CD4-positive, CD25-positive, alpha-beta regulatory T cell (primary cell): ENCODE measurements at places on chromosomes 4 and X. TPM values are rescaled to one million over a fixed set of nuclear protein-coding genes. Genes with fewer than 3 reads are reported as not detected.

DNA sequence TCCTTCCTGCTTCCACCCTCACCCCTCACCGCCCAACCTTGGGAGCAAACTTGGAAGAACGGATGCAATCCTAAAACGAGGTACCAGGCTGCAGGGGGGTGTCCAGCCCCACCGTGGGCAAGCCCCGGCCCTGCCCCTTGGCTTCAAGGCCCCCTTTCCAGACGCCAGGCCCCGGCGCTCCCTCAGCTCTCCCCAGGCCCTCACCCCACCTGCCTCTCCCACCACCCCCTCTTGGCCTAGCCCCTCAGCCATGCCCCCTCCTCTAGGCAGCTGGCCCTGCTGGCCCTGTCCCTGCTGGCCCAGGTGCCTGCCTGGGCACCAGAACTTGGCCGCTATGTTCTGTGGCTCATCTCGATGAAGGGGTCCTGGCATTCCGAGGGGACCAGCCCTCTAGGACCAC lies 33.8 kb downstream of the LRPAP1 start:
- DNase-seq, result no peak

GRCh38 chrX:25048178-25048577 lies 32.4 kb upstream of the ARX start:
- DNase-seq, result no peak

The CT55 gene
- not detected for polyA plus RNA-seq

- DNase-seq, result no peak
Observed at GRCh38 chrX:125308653-125309052, 11.0 kb upstream of the TEX13C start.

GRCh38 chr4:16909281-16909680 lies 10.8 kb upstream of the LDB2 start:
- no peak for DNase-seq

The ARX gene
- polyA plus RNA-seq, result not detected

DNA sequence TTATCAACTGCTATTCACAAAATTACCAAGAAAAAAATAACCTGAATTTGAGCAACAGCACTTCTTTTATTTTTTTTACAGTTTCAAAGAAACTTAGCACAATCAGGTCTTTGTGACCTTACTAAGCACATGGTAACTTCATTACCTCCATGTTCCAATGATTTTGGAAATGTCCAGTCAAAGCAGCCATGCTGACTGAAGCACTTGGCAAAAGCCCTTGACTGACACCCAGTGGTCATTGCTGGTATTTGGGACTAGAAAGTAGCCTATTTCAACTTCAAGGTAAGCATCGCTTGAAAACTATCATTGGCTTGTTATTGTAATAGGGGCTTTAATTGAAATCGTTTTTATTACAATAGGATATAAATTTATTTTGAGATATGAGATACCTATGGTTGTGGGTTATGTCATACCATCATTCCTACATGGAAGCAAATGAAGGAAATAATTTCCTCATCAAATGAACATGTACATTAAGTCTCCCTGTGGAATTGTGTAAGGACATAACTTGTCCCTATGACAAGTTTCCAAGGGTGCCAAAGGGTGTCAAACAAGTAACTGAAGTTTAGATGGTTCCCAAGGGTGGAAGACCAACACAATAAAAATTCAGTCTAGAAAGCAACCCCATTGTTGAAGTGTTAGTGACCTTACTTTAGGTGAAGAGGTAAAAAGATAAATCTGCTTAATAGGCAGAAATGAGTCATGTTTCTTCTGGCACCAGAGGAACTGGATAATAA lies 15.2 kb upstream of the ANXA10 start:
- peak; percentile 1 for DNase-seq

DNA sequence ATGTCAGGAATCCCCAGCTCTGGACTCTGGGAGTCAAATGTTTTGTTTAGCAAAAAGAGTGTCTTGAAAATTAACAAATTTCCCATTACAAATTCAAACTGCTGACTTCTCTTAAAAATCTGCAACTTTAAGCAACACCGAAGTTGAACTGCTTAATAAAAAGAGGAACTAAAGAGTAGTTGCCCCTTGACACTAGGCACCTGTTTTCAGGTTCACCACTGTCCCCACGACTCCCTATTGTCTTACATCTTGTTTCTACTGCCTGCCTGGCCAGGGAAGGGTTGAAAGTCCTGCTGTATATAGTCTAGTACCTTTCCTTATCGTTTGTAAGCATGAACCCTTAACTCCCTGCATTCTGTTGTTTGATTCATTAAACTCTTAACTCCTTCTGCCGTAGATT lies 173.9 kb downstream of the SCFD2 start:
- no peak for DNase-seq

GRCh38 chr4:8207314-8207713 lies 8.2 kb downstream of the SH3TC1 start:
- DNase-seq, result no peak

DNA sequence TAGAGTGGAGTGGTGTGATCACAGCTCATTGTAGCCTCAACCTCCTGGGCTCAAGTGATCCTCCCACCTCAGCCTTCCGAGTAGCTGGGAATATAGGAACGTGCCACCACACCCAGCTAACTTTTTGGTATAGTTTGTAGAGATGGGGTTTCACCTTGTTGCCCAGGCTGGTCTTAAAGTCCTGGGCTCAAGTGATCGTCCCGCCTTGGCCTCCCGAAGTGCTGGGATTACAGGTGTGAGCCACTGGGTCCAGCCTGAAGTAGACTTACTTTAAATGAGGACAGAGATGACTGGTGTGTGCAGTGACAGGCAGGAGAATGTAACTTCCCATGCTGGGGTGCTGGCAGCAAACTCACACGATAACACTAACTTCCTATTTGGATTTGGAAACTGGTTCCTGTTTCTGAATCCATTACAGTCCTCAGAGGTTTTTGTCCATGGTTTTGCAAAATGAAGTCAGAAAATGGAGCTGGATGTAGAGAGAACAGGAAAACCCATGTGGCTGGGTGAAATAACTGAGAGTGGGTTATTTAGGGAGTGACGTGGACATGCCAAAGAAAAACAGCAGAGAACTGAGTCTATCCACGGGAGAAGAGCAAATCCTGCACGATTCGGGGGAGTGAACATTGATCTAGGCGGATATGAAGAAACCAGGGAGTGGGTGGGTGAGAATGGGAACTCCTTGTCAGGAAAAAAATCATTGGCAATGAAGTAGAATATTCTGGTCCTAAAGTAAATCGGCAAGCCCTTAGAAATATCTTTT lies 95.6 kb downstream of the GATB start:
- no peak for DNase-seq

- no peak for DNase-seq
Observed at GRCh38 chr4:26583538-26583864, 383 bp upstream of the TBC1D19 start.

The CT83 gene
- not detected for polyA plus RNA-seq

The EVC2 gene
- 1.6 TPM for polyA plus RNA-seq

GRCh38 chrX:118751950-118752783 lies 24.8 kb downstream of the IL13RA1 start:
- no peak for DNase-seq

DNA sequence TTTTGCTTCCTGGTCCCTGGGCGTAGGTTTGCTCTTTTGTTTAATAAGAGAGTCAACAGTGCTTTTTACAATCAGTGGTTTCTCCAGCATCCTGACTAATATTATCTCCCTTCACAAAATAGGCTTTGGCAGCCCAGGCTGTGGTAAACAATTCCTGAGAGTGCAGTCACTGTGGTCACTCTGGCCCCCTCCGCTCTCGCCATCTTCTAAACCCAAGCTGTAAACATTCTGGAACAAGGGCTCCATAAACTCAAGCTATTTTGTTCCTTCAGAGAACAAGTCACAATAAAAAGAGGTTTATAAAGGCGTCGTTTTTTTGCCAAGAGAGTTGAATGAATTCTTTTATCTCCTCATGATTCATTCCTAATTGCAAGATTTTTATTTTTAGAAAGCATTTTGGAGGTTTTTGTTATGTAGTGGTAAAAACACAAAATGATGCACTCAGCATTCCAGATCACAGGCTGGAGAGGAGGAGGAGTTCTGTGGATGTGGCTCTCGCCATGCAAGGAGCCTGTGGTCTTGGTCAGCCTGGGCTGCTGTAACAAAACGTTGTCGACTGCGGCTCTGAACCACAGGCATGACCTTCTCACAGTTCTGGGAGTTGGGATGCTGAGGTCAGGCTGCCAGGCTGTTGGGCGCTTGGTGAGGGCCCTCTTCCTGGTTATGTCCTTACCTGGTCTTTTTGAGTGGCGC lies 486.4 kb upstream of the FAT1 start:
- DNase-seq, result no peak

GRCh38 chrX:14934423-14934822 lies 61.2 kb downstream of the MOSPD2 start:
- no peak for DNase-seq

The TREX2 gene
- 0.47 TPM for polyA plus RNA-seq

- no peak for DNase-seq
Observed at GRCh38 chrX:1300449-1300848, 31.8 kb downstream of the CSF2RA start.

The PCDH10 gene
- not detected for polyA plus RNA-seq

GRCh38 chr4:173281406-173282255 lies 52.5 kb downstream of the HMGB2 start:
- no peak for DNase-seq

DNA sequence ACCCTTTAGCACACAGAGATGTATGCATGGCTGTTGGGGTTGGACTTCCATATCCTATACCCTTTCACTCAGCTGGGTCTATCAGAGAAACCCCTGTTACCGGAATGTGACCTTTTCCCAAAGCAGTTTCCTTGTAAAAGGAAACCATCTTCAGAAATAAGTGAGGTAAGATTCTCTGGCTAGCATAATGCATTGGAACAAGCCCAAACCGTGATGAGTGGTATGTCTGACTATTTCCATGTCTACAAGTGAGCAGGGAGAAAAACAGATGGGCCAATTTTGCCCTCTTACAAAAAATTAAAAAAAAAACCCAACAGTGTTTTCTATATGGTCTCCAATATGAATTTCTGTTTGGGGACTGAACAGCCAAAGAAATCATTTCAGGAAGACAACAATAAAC lies 283.9 kb downstream of the SMARCA1 start:
- DNase-seq, result no peak

- DNase-seq, result no peak
Observed at GRCh38 chr4:147109800-147110199, 164.1 kb upstream of the TTC29 start.

- DNase-seq, result no peak
Observed at GRCh38 chrX:13826770-13827169, 9.9 kb upstream of the GPM6B start.

The NSG1 gene
- 4.6 TPM for polyA plus RNA-seq

GRCh38 chr4:152115794-152116193 lies 355.0 kb upstream of the GATB start:
- DNase-seq, result peak; percentile 64

DNA sequence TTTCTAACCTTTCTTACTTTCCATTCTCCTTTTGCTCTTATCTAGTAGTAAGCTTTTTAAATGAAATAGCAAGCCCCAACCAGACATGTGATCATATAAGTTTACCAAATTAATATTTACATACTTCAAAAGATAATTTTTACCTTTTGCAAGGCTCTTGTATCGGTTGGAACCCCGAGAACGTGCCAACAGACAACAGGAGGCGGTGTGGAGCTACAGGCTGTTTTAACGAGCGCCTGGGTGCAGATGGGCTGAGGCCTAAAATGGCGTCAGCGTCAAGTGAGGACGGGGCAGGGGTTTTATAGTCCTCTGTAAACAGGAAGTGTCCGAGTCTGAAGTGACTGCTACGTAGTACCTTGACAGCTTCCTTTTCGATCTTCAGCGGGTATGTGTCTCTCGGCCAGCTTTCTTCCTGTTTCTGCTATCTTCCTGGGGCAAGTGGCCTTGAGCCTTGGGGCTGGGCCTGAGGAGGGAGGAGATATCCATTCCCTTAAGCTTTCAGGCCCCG lies 342.7 kb downstream of the GALNTL6 start:
- no peak for DNase-seq

DNA sequence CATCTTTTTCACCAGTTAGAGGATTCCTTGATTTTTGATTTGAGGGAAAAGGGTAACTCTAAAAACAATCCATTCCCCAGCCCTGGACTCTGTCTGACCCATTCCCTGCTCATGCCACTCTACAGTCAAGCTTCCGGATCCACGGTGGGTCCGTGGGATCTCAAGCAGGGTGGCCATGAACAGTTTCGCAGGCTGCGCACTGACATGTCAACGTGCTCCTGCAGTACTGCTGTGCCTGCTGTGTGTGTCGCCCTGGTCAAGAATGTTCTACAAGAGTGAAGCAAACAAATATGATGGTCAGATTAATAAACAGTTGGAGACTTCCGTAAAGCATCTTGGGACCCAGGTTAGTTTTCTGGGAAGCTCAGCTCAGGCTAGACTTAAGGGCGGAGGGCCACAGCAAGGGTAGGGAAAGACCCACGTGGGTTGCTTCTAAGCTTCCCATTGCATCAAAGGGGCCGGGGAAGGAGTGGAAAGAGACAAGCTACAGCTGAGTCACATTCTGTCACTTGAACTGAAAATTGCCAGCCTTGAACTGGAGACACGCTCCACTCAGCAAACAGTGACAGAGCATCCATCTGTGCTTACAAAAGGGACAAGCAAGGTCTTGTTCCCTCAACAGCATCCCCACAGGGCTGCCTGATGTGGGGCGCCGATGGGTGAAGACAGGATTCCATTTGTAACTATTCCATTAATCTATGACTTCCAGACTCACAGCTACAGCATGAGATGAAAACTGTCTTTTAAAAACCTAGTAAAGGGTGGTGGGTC lies 81.8 kb downstream of the MTMR1 start:
- DNase-seq, result no peak

- peak; percentile 87 for DNase-seq
Observed at GRCh38 chrX:40201329-40201885, 103.6 kb upstream of the BCOR start.

- no peak for DNase-seq
Observed at GRCh38 chrX:10471418-10471817, 149.0 kb downstream of the MID1 start.

DNA sequence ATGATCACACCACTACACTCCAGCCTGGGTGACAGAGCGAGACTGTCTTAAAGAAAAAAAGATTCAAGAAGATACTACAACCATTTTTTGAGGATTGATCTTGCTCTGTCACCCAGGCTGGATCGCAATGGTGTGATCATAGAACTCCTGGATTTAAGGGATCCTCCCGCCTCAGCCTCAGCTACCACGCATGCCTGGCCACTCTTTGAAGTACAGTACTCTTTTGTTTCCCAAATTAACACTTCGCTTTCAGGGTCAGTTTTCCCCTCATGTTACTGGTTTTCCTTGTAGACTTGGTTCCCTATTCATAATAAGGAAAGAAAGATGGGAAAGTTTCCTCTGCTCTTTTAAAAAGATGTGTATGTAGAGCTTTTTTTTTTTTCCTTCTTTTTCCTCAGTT lies 34.3 kb downstream of the FHIP1A start:
- no peak for DNase-seq

DNA sequence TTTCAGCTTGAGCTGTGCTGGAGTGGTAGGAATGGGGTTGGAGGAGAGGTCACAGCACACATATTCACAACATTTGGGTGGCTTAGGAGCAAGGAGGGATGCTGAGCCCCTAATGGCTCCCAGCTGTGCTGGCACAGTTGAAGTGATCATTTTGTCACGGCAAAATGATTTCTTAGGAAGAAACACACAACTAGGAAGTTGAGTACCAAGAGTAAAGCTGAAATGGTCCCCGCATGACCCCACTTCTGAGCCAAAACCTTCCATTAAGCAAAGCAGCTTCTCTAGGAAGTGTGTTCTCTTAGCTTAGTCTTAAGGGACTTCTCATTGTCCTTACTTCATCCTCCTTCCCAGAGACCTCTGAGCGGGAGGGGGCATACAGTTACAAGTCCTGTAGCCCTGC lies 12.6 kb downstream of the CAPN6 start:
- DNase-seq, result no peak

GRCh38 chrX:107452581-107452980 lies 3.1 kb downstream of the FRMPD3 start:
- no peak for DNase-seq
